Activated CD4-positive, alpha-beta T cell treated with anti-CD3 and anti-CD28 coated beads, Interleukin-2, amount 10 ng/mL, durations not matched to agents 7 days and 5 days (primary cell): ENCODE measurements at places on chromosomes 3 and 15. TPM values are rescaled to one million over a fixed set of nuclear protein-coding genes. Genes with fewer than 3 reads are reported as not detected.

Gene CPB1
- total RNA-seq = not detected

Gene STRIT1
- total RNA-seq = not detected

Gene NR1I2
- 0.10 TPM for total RNA-seq

Gene GP9
- total RNA-seq = not detected

Gene SAMMSON
- not detected for total RNA-seq

Gene NMB
- total RNA-seq = 2.8 TPM

DNA sequence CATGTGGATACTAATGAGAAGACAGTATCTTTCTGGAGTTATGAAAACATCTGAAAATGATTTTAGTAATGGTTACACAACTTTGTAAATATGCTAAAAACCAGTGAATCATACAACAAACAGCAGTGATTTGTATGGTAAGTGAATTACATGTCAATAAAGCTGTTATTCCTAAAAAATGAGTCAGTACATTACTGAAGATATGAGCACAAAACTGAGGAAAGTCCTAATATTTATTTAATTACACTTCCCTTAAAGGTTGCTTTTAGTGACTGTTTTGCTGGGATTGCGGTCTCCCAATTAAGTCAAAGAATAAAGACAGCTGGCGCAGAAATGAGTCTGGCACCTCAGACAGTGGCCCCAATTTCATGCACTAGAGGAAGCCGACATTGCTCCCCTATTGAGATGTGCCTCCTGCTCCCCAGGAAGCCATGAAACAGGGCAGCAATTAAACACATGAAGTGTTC, 50.9 kb upstream of the FSIP1 start:
- no peak for DNase-seq

GRCh38 chr15:42825599-42825998, 88.7 kb upstream of the CDAN1 start:
- no peak for DNase-seq

DNA sequence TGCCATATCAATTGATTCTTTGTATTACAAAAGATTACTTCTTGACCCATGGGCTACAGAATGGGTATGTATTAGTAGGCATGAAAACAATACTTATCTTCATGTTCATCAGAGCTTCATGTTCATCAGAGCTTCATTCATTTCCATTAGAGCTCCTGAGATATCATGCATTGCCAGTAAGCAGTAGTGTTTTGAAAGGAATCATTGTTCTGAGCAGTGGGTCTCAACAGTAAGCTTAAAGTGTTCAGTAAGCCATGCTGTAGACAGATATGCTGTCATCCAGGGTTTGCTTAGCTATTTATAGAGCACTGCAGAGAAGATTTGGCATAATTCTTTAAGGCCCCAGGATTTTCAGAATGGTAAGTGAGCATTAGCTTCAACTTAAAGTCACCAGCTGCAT, 596.1 kb downstream of the ZNF385D start:
- no peak for DNase-seq

- no peak for DNase-seq
Measured at GRCh38 chr3:156456771-156457224, 98.1 kb downstream of the SSR3 start.

DNA sequence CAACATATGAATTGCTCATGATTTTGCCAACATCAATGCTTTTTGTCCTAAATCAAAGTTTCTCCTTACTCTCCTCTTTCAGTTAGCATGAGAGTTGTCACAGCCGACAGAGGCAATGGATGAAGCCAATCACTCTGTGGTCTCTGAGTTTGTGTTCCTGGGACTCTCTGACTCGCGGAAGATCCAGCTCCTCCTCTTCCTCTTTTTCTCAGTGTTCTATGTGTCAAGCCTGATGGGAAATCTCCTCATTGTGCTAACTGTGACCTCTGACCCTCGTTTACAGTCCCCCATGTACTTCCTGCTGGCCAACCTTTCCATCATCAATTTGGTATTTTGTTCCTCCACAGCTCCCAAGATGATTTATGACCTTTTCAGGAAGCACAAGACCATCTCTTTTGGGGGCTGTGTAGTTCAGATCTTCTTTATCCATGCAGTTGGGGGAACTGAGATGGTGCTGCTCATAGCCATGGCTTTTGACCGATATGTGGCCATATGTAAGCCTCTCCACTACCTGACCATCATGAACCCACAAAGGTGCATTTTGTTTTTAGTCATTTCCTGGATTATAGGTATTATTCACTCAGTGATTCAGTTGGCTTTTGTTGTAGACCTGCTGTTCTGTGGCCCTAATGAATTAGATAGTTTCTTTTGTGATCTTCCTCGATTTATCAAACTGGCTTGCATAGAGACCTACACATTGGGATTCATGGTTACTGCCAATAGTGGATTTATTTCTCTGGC, 2.5 kb downstream of the OR4F6 start:
- no peak for DNase-seq

- no peak for DNase-seq
Measured at GRCh38 chr15:65896236-65896635, 26.9 kb downstream of the RAB11A start.

DNA sequence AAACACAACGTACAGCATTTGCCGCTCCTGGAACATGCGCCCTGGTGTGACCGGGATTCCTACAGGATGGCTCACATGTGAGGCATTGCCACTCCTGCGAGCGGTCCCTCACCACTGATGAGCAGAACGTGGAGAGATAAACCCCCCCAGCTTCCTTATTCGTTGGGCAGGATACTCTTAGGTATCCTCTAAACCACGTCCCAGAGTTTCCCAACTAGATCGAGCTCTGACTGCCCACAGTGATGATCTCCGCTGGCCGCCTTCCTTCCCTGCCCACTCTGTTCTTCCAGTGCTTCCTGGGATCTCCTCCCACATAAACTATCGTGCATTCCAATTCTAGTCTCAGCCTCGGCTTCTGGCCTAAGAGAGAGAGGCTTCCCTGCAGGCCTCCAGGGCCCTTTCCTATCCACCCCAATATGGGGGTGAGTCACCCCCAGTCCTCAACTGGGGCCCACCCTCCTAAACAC, 91.8 kb downstream of the TOP2B start:
- no peak for DNase-seq

DNA sequence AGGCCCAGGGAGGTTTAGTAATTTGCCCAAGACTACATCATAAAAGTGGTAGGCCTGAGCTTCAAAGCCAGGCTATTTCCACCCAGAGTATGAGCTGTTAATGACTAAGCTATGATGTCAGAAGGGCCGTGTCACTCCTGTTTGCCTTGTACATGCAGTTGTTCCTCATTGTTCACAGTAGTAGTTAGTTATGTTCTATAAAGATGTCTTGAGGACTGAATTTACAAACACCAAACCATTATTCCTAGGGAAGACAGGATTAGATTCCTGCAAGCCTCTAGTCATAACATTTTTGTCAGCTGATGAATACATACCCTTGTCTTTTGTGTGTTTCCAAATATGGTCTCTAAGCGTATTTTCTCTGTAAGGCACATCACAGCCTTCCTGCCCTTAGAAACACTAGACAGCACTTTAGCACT, 20.9 kb upstream of the LARS2 start:
- DNase-seq = no peak

DNA sequence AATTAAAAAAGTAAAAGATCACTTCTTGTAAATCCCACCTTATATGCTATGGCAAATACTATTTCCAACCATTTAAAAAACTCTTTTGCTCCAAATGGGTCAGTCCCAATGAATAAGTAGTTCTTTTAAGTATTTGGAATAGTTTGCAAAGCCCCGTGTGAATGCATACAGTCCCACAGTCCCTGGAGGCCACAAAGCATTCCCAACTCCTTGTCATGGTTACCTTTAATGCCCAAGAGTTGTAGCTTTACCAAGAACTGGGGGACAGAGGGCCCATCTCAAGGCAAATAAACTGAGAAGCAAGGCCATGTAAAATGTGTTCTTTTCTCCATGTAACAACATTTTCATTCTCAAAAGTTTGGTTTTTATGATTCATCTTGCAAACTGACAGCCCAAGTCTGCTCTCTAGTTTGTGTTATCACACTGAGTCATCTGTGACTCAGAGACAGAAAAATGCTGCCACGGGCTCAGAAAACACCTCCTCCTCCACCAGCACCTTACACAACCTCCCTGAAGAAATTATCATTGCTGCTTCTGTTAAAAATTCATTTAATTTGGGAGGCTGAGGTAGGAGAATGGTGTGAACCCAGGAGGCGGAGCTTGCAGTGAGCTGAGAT, 336.2 kb downstream of the ERC2 start:
- DNase-seq = no peak

- DNase-seq = no peak
Measured at GRCh38 chr15:94286583-94286982, 55.2 kb downstream of the MCTP2 start.

GRCh38 chr3:166877971-166878370, 502.1 kb downstream of the ZBBX start:
- no peak for DNase-seq

DNA sequence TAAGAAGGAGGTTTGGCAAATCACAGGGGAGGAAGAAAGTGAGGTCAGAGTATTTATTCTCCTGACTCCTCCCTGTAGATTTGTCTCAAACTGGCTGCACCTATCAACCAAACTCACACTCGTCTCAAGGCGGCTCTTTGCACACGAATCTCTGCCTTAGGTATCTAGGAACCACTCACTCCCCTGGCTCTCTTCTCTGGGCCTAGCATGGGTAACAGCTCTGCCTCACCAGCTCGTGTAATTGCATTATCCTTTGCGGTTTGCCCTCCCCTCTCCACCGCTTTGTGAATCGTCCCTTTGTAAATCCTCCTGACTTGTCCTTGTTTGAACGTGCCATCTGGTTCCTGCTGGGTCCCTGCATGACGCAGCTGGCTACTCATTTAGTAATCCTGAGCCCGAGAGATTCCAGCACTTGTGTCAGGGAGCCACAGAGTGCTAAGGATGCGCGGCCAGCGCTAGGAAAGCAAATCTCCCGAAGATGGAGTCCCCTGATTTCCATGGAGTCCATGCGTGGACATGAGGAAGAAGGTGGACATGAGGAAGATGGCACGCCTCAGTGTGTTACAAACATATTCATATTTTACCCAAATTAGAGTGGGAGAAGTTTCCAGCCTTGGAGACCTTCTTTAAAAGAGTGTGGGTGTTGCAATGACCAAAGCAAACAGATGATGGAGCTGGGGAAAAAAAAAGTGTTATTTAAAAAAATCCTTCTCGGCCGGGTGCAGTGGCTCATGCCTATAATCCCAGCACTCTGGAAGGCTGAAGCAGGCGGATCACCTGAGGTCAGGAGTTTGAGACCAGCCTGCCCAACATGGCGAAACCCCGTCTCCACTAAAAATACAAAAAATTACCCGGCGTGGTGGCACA, 26.7 kb downstream of the NRROS start:
- DNase-seq = no peak

DNA sequence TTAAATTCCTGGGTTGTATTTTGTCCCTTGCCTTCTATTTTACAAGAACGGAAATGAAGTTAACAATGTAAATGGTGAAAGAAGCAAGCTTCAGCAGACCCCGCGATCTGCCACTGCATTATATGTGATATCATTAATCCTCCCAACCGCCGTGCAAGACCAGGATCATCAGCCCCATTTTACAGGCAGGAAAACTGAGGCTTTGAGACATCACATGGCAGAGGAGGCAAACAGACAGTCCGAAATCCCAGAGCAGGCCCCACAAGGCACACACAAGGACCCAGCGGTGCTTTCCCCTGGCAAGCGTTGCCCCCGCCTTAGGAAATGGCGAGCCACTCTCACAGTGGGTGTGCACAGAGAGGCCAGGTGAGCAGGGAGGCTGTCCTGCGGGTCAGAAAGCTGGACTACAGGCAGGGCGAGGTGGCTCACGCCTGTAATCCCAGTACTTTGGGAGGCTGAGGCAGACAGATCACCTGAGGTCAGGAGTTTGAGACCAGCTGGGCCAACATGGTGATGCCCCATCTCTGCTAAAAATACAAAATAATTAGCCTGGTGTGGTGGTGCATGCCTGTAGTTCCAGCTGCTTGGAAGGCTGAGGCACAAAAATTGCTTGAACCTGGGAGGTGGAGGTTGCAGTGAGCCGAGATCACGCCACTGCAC, 16.2 kb downstream of the FGD5 start:
- no peak for DNase-seq

- DNase-seq = no peak
Measured at GRCh38 chr15:75666823-75667501, 19.2 kb downstream of the SNX33 start.

- no peak for DNase-seq
Measured at GRCh38 chr15:77865701-77866100, 211.8 kb downstream of the TBC1D2B start.

GRCh38 chr3:51519848-51520247, 18.7 kb upstream of the RAD54L2 start:
- no peak for DNase-seq

- DNase-seq = no peak
Measured at GRCh38 chr3:168030577-168030976, 65.1 kb downstream of the GOLIM4 start.

GRCh38 chr3:149489060-149489690, 14.7 kb downstream of the TM4SF4 start:
- DNase-seq = no peak

GRCh38 chr15:65306551-65306950, 2.1 kb downstream of the RNU5B-1 start:
- DNase-seq = no peak
